Memory B cell (primary cell): ENCODE measurements at places on chromosomes 2 and 18.

DNA sequence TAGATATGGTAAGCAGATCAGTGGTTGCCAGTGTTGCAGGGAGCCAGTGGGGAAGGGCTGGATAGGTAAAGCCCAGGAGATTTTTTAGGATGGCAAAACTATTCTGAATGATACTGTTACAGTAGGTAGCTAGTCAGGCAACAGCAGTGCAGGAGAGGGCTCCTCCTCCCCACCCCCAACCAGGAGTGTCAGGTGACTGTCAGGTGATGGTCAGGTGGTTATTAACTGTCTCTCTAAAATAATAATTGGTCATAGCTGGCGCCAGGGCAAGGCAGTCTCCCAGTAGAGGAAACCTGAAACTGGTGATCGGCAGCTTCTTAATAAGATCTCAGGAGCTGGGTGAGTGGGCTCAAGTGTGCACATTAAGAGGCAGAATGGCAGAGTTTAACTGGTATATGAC is 201.6 kb upstream of the PARD3B start:
- no peak overlapping the region for H3K27ac ChIP-seq
- H3K36me3 ChIP-seq = no peaks in the 10 kb centered on the region
- H3K4me3 ChIP-seq = no peak overlapping the region
- DNase-seq = no peak
- no peaks in the 10 kb centered on the region for H3K4me1 ChIP-seq

DNA sequence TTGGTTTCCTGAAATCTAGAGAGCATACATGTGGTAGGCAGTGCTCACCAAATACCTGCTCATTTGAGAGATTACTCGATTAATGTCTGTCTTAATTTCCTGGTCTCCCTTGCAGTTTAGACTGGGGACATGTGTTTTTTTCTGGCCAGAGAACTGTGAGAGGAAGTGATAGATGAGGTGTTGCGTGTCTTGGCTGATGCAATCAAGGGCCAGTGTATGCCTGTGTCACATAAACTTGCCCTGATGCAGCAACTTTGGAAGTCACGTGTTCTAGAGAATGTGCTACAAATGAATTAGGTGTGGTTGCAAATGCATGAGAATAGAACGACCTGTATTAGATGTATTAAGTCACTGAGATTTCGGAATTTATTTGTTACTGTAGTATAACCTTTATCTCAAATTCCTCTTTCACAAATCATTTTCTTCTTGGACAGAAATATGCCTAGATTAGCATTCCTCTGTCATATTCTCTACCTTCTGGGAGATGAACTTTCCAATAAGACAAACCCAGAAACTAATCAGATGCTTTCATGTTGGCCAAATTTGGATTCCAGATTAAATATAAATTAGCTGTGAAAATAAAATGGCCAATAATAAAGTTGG is 9.9 kb upstream of the IL1A start:
- no peak for DNase-seq
- H3K27me3 ChIP-seq = no peaks in the 10 kb centered on the region
- H3K36me3 ChIP-seq = no peaks in the 10 kb centered on the region
- no peak overlapping the region for H3K27ac ChIP-seq
- H3K4me1 ChIP-seq = peaks cover 15% of the 10 kb centered on the region

DNA sequence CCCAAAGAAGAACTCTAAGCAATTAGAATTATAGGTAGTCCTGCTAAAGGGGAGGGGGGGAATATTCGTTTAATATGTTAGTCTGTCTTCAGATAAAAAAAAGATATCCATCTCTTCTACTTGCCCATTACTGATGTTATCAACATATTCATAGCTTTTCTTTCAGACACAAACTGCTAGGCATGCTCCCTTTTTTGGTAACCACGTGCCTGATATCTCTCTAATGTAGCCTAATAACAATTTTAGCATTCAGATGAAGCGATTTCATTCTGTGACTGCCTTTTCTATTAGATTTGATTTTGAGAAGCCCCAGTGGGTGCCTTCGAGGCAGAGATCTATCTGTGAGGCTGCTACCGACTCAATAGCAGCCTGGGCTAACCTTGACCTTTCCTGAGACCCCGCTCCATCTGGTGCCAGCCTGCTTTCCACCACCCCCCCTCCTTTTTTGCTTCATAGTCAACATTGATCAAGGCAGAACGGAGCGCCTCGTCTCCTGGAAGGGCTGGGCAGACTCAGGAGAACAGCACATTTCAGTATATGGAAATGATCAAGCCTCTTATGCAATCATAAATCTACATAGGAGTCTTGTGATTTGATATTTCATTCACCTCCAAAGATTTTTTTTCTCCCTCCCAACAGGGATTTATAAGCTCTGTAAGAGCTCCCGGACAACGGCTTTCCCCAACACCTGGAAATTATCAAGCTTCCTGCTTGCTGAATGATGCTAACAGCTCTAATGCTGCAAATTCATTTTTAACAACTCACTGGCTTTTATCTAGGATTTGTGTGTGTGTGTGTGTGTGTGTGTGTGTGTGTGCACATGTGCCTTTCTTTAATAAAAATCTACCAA is 14.7 kb upstream of the BCL11A start:
- peaks cover 9% of the 10 kb centered on the region for H3K4me1 ChIP-seq
- H3K27me3 ChIP-seq = peaks cover 6% of the 10 kb centered on the region
- H3K36me3 ChIP-seq = no peaks in the 10 kb centered on the region
- no peak for DNase-seq

GRCh38 chr18:26103579-26103978 is 13.2 kb upstream of the SS18 start:
- H3K36me3 ChIP-seq = no peaks in the 10 kb centered on the region
- no peaks in the 10 kb centered on the region for H3K27me3 ChIP-seq
- H3K4me3 ChIP-seq = no peak overlapping the region
- no peak for DNase-seq
- no peak overlapping the region for H3K27ac ChIP-seq

- DNase-seq = no peak
- H3K4me1 ChIP-seq = no peaks in the 10 kb centered on the region
- peaks cover 3% of the 10 kb centered on the region for H3K36me3 ChIP-seq
- no peak overlapping the region for H3K27ac ChIP-seq
These were observed 23.8 kb downstream of the ANKAR start for GRCh38 chr2:189698020-189698887.

DNA sequence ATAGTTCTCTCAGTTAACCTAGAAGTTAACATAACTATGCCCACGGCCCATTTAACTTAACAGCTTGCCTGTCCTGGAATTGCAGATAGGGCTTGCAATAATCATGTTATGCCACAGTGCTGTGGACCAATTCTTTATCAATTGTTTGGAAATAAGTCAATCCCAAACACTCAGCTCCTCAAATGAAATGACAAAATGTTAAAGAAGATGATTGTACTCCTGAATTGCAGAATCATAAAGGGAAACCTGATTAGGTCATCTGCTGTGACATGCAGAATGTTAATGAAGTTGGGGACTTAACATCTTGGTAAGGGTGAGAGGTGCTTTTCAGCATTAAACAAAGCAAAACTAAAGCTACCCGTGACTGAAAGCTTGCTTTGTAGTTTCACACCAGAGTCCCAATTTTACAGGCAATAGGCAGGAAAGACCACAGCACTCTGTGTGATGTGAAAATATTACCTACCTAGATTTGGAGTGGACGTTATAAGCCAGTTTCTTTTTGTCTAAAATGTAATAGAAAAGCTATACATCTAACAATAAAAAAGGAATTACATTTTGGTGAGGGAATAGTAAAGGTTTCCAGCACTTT is 364.0 kb downstream of the GPD2 start:
- H3K4me3 ChIP-seq = no peak overlapping the region
- H3K27ac ChIP-seq = no peak overlapping the region
- H3K27me3 ChIP-seq = no peaks in the 10 kb centered on the region
- no peaks in the 10 kb centered on the region for H3K36me3 ChIP-seq

DNA sequence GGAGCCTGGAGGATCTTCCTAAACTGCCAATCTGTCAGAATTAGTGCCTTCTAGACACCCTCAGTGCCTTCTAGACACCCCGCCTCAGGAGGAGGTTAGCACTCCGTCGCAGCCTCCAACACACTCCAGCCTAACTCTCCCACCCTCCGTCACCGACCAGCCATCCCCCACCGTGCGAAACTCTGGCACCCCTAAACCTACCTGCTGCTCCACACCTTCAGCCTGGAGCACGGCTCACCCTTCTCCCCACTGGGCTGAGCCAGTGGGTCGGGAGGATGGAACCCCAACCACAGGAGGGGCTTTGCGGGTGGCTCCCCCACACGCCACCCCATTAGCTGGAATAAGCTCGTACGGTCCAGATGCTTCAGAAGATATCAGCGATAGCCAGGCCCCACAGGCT is 468.9 kb upstream of the HS6ST1 start:
- no peak overlapping the region for H3K27ac ChIP-seq
- no peak overlapping the region for H3K4me3 ChIP-seq
- DNase-seq = no peak
- H3K36me3 ChIP-seq = no peaks in the 10 kb centered on the region

DNA sequence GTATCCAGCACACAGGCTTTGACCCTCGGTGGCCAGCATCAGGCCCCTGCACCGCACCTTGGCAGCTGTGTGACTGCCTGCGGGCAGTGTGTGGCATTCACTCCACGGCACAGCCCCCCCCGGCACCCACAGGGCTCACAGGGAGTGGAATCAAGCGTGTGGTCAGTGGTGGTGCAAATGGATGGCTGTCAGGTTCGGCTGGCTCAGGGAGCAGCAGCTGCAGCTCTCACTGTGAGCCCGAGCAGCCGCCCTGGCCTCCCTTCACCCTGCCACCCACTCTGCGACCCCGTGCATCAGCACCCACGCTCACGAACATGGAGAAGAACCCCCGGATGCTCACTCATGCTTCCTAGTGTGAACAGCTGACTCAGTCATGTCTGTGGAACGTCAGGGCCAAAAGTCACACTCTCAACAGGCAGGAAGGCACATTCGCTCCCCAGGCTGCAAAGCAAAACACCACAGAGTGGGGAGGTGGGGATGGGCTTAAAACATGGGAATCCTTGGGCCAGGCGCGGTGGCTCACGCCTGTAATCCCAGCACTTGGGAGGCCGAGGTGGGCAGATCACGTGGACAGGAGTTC is 41.5 kb upstream of the GPC1 start:
- DNase-seq = no peak
- no peak overlapping the region for H3K4me3 ChIP-seq
- no peaks in the 10 kb centered on the region for H3K4me1 ChIP-seq
- H3K27me3 ChIP-seq = peaks cover 1% of the 10 kb centered on the region
- no peak overlapping the region for H3K27ac ChIP-seq
